ENCODE measurements at places on chromosomes 4 and X.

- no peak for DNase-seq
These were observed 186.5 kb upstream of the FSTL5 start for GRCh38 chr4:162350331-162350730.

DNA sequence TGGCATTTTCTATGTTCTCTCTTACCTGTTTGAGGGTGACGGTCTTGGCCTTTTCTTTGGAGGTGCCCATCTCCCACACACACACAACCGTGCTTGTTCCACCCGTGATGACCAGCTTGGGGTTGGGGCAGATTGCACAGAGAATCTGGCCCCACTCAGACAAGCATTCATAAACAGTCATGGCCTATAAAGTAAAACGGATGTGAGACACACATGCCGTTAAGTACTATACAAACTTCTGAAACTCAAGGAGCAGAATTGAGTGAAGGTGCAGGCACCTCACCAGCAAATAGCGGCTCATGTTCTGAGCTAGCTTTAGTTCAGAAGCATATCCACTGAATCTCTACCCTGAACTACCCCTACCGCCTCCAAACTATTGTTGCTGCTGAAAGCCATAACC, 107.6 kb downstream of the CDS1 start:
- DNase-seq, result no peak

DNA sequence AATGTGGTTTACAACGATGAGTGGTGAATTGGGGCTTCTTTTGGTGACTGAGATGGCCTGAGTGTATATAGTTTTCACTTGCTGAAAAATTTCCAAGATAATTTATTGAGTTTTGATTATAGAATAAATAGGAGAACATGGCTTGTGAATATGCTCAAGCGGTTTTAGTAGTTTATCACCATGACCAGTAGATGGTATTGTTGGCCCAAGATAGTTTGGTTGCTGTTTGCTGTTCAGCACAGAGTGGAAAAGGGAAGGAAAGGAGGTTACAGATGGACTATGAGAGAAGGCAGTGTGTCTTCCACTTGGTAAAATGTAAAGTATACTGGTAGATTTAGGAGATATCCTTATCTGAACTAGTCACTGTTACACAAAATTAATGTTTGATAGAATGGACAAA, 55.8 kb upstream of the POU4F2 start:
- DNase-seq, result no peak

GRCh38 chr4:10095296-10095991, 21.2 kb downstream of the WDR1 start:
- no peak for DNase-seq

DNA sequence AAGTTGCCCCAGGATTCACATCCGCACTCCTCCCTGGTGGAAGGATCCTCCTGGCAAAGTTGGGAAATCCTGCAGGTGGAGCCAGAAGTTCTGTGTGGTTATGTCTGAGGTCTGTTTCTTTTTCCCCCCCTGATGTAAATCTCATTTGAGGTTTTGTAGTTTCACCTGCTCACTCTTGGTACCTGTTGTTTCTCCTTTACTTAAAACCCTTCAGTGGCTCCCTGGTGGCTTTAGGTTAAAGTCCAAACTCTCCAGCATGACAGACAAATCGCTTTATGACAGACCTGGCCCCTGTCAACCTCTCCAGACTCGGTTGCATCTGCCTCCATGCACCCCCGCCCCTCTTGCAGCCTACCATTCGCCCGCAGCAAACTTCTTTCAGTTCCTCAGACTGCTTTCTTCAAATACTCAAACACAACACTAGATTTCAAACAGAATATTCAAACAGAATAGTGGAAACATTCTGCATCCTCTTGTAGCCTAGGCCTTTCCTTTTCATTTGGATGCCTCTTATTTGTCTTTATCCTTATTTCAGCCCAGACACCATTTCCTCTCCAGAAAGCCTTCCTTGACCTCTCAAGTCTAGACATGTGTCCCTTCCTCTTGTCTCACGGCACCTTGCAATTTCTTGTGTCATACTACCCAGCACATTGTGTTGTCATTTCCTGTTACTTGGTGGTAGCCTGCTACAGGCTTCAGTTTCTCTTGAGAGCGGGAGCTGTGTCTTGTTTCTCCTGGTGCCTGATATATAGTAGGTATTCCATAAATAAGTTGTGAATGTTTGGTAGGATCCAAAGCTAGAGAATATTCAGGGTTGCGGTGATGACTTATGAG, 24.8 kb downstream of the IL13RA1 start:
- DNase-seq, result no peak

DNA sequence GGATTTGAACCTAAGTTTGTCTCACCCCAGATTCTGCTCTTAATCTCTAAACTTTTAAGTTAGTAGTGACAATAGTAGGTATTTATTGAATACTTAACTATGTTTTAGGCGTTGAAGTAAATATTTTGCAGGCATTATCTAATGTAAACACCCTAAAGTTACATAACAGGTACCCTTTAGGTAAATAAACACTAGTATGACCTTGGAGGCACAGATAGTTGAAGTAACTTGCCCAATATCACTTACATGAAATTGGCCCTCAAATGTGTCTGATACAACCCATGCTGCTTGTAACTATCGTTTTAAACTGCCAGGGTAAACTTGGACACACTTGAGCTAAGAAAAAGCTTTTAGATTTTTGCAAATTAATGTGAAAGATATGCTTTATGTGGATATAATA, 3.0 kb downstream of the HPRT1 start:
- no peak for DNase-seq

GRCh38 chr4:8286719-8287342, 17.3 kb downstream of the HTRA3 start:
- no peak for DNase-seq

DNA sequence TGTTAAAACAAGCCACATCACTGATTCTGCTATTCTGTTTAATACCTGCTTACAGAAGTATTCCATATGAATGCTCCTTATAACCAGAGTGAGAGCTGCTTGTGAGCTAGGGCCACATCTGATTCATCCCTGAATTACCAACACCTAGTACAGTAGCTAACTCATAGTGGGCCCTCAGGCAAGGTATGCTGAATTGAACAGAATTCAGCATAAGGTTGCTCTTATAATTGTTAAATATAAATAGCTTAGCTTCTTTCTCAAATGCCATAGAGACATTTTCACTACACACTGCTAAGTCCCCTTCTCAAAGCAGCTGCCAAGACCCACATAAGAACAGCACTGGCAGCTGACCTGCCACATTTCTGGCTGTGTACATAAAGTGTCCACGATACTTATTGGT, 27.0 kb upstream of the MCF2 start:
- DNase-seq, result no peak

DNA sequence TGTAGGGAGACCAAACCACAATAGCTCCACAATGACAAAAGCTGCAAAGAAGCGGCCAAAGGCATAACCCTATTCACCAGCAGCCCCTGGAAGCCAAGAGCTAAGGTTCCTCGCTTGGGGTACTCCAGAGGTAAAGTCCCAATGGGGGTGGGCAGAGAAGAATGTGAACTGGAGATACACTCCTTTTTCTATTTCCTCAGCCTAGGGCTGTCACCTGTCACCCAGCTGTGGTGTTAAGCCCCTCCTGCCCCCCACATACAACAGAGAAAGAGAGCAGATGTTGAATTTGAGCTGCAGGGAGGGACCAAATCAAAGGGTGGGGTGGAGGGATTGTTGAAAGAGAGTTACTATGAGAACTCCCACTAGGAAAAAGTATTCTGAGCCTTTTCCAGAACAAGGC, 26.1 kb downstream of the AMOT start:
- DNase-seq, result no peak

DNA sequence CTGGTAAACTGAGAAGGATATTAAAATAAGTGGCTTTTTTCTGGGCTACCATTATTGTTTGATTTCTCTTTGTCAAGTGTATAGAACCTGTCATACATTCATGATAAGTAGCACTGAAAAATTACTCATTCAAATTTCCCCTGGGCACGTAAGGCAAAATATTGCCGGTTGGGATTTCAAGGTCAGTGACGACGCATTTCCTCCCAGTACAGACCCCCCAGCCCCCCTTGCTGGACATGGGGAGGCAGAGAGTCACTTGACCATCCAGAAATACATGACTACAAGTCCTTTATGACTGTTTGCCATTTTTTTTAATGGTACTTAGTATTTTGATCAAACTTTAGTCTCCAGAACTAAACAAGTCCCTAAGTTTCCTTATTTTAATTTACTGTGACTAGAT, 6.8 kb upstream of the MND1 start:
- DNase-seq, result no peak

GRCh38 chrX:39174772-39175417, 373.6 kb downstream of the MID1IP1 start:
- DNase-seq, result no peak

DNA sequence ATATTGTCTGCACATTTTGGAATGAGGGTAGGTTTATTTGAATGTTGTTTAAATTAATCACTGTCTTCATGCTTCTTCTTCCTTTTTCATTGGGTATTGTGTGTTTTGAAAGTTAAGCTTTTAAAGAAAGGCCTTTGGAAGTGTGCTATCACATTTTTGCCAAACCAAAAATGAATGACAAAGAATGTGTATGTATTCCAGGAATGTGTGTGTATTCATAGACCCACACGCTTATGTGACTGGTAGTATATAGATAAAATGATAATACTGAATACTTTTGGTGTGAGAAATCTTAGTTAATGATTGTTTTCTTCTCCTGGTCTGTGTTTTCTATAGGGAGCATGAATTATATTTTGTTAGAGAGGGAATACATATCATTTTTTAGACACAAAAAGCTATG, 404.4 kb downstream of the TLL1 start:
- DNase-seq, result no peak

- DNase-seq, result no peak
These were observed 130.3 kb downstream of the GPR143 start for GRCh38 chrX:9635368-9635767.
